Uterus (tissue), 4 donors: ENCODE measurements at places on chromosomes 5 and 9. TPM values are rescaled to one million over a fixed set of nuclear protein-coding genes. Genes with fewer than 3 reads are reported as not detected.

DNA sequence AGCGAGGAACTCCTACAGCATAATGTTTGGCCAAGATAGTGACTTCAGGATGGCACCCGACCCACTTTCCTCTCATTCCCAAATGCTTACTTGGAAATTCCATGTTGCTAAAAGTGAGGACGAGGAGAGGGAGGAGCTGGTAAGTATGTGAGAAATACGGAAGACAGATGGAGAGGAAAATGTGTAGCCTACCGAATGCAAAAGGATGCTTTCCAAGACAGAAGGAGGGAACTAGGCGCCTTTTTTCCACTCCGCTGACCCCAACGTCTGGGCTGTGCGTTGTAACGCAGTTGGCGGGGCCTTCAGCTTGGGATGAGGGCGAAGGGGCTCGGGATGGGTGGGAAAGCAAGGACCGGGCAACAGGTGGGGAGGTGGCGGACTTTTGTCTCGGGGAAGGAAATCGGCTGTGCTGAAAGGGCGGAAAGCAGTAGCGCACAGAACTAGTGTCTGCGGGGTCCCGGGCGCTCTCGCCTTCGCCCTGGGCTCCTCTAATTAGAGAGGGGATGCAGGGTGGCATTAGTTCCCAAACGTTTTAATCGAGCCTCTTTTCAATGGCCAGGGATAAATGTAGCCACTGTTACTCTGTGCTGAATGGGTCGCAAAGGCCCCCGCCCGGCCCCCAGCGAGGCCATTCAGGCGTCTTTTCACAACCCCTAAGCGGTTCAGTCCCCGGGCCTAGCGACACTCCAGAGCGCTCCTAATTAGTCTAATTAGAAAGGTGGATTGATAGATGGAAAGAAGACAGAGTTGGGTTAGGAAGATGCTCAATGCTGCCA, 12.6 kb downstream of the FOXD1 start:
- DNase-seq, result no peak

DNA sequence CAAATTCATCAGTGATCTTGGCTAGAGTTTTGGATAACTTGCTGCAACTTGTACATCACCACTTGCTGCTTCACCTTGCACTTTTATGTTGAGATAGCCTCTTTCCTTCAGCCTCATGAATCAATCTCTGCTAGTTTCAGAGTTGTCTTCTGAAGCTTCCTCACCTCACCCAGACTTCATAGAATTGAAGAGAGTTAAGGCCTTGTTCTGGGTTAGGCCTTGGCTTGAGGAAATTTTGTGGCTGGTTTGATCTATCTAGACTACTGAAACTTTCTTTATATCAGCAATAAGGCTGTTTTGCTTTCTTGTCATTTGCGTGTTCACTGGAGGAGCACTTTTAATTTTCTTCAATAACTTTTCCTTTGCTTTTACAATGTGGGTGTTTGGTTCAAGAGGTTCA, 12.8 kb downstream of the FER start:
- no peak for DNase-seq

DNA sequence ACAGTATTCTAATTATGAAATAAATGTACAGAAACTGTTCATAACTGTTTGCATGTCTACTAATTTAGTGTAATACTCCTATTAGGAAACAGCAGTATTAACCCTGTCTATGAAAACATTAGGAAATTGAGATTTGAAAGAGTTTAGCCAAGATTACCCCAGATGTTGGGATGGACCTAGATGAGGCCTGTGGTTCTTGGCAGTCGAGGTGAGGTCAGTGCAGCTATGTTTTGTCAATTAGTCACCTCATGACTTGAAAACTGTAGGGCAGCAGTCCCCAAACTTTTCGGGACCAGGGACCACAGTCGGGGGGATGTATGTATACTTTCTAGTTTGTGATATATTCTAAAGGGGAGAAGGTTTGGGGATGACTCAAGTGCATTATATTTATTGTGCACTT, 4.7 kb downstream of the LNPEP start:
- DNase-seq, result no peak

- DNase-seq, result no peak
Observed at GRCh38 chr9:6552033-6552432, 93.5 kb downstream of the GLDC start.

The HAVCR1 gene
- total RNA-seq, result not detected
